ENCODE measurements at places on chromosomes 5 and 9. TPM values are rescaled to one million over a fixed set of nuclear protein-coding genes. Genes with fewer than 3 reads are reported as not detected.

GRCh38 chr5:141077826-141078225 lies 16.6 kb upstream of the PCDHB2 start:
- DNase-seq = no peak

DNA sequence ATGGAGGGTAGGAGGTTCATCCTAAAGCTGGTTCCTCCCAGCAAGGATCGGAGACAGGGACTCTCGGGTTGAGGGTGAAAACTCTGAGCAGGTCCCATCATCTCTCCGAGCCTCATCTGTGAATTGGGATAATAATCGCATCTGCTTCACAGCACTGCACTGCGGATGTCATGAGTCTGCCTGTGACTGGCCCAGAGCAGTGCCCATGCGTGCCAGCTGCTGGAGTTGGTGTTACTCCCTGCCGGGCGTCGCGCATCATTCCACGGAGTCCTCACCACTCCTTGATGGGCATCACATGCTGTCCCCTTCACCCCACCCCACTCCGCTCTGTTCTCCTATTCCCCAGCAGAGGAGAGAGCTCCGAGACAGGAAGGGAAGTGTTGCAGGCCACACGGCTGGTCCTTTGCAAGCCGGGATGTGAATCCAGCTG lies 35.1 kb upstream of the ORM1 start:
- no peak for DNase-seq

DNA sequence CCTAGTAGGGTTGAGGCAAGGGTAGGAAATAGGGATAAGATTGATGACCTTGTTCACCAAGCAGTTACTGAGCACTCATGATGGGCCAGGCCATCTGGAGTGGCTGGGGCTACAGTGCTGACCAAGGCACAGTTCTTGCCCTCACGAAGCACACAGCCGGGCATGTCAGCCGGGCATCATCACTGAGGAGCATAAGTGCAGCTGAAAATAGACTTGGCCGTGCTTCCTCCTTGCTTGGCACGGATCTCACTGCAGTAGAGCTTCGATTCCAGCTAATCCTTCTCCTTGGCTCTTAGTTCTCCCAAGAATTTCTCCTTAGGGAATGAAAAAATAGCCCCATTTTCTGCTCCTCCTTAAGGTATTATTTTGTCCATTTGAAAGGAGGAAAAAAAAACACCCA lies 116.6 kb downstream of the NMUR2 start:
- no peak for DNase-seq

- no peak for DNase-seq
Measured at GRCh38 chr5:119285070-119285916, 70.5 kb upstream of the TNFAIP8 start.

GRCh38 chr5:111310711-111311620 lies 86.8 kb downstream of the CAMK4 start:
- no peak for DNase-seq

MTMR12 gene
- 19.1 TPM for polyA plus RNA-seq

BRD3OS gene
- polyA plus RNA-seq = 8.4 TPM

All from large intestine (tissue), 12 donors.